ENCODE measurements at places on chromosomes 1 and 21.

- DNase-seq = no peak
These were observed 413.4 kb downstream of the CAMTA1 start for GRCh38 chr1:7198664-7199063.

- DNase-seq = no peak
These were observed 153.3 kb downstream of the PTPRU start for GRCh38 chr1:29389533-29390041.

DNA sequence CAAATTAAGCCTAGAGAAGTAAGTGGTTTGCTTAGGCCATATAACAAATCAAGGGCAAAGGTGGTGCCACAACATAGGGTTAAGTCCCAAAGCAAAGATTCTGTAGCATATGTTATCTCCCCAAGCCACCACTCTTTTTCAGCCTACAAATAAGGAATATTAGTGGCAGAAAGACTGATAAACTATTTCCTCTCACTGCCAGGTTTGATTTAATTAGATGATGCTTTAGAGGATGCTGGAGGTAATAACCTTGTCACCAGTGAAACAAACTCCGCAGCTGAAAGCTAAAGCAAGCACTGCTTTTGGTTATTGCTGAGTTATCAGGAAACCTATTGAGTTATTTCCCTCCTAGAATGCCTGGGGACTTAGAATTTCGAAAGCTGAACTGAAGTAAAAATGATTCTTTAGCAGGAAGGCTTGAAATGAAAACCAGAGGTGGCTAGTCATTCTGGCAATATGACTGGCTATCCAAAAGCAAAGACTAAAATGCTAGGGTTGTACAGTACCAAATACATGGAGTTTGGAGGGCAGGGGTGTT lies 145.2 kb downstream of the SYT2 start:
- no peak for DNase-seq

GRCh38 chr1:180893614-180894013 lies 19.1 kb upstream of the KIAA1614 start:
- no peak for DNase-seq

DNA sequence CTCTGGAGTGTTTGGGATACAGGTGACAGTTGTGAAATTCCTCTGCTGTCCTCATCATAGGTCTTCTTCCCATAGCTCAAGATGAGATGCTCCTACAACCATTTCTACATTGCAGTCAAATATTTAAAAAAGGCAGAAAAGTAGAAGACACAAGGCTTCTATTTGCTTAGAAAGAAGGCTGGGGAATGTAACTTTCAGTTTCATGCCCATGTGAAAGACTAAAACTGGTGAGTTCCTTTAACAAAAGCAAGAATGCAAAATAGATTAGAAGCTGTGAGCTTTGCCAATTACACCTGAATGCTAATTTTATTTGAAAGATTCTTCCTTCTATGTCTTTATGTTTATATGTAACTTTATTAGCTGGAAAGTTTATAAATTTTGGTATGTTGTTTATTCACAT lies 1682.7 kb downstream of the BRINP3 start:
- DNase-seq = no peak

- peak; percentile 50 for DNase-seq
These were observed 379.4 kb upstream of the RUNX1 start for GRCh38 chr21:35428489-35428888.

DNA sequence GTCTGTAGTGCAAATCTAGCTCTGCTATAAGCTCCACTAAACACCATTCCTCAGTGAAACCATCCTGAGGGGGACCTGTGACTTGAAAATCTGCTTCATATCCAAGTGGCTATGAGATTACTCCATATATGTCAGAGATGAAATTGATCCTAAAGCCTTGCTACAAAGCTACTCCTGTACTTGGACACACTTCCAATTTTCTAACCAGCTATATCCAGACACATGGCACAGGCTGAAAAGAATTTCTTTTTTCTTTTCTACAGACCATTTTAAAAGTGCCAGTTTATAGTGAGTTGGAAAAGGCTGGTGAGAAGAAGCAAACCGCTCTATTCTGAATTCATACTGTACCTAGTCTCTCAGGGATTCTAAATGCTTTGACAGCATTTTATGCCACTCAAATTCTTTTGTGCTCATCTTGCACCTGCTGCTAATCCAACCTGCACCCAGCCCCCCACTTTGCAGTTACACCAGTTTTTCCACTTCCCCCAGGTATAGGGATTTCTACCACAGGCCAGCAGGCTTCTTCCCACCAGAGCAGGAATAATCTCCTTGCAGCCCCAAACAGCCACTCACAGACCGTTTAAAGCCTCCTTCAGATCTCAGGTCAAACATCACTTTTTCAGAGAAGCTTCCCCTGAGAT lies 112.5 kb downstream of the RERE start:
- no peak for DNase-seq

GRCh38 chr21:37829447-37829846 lies 86.8 kb downstream of the KCNJ6 start:
- peak; percentile 63 for DNase-seq

DNA sequence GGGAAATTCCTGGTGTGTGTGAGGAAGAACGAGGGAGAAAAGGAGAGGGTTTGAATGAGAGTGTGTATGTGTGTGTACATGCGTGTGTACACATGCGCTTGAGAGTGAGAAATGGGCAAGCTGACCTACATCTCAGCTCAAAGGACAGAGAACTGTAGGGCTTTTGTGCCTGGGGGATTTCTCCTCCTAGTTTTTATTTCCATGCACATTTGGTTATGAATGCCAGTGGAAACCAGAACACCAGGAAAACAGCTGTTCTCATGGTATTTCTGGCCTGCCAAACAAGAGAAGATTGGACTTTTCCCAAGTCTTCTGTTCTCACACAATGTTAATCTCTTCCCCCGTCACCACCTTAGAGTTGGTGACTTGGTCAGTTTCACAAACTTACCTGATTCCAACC lies 45.2 kb downstream of the SLC44A3 start:
- peak; percentile 77 for DNase-seq

DNA sequence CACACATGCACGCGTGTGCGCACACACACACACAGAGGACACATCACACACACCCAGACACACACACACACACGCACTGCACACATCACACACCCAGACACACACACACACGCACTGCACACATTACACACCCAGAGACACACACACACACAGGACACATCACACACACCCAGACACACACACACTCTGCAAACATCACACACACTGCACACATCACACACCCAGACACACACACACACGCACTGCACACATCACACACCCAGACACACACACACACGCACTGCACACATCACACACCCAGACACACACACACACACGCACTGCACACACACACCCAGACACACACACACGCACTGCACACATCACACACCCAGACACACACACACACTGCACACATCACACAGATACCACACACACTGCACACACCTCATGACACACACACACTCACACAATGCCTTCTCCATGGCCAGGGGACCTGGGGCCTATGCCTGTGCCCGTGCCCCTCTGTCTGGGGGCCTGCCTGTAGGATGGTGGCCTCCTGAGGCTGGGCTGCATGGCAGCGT lies 24.4 kb downstream of the CRYAA start:
- DNase-seq = no peak

- no peak for DNase-seq
These were observed 35.0 kb downstream of the APP start for GRCh38 chr21:26135520-26135919.

DNA sequence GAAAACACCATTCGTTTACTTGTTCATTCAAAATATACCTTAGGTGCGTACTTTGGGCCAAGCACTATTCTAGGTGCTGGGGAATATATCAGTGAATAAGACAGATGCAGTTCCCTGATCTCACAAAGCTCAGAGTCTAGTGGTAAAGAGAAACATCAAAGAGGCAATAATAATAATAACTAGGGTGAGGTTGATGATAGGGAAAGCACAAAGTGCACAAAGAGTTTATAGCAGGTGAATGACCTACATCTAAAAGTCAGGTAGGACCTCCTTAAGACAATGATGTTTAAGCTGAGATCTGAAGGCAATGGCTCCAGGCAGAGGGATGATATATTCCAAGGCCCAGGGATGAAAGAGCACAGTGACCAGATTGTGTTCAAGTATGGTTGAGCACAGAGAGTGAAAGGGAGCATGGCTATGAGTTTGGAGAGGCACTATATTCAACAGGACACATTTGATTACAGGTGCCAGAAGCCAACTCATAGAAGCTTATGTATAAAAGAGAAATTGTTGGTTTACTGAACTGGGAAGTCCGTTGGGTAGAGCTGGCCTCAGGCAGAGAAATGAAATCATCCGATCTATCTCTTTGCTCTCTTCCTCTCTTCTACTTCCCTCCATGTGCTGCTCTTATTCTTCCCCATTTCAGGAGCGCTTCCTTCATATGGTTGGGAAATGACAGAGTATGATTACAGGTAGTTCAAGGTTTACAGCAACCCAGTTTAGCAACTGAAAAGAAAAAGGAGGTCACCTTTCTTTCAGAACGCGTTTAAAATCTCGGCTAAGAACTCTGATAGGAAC lies 23.0 kb upstream of the CCT8 start:
- no peak for DNase-seq

- DNase-seq = peak; percentile 29
These were observed 859 bp upstream of the LRRC8B start for GRCh38 chr1:89523572-89524368.

GRCh38 chr1:163240705-163241104 lies 38.0 kb upstream of the RGS5 start:
- DNase-seq = no peak

- DNase-seq = no peak
These were observed 156.9 kb upstream of the DPYD start for GRCh38 chr1:98077691-98078090.

DNA sequence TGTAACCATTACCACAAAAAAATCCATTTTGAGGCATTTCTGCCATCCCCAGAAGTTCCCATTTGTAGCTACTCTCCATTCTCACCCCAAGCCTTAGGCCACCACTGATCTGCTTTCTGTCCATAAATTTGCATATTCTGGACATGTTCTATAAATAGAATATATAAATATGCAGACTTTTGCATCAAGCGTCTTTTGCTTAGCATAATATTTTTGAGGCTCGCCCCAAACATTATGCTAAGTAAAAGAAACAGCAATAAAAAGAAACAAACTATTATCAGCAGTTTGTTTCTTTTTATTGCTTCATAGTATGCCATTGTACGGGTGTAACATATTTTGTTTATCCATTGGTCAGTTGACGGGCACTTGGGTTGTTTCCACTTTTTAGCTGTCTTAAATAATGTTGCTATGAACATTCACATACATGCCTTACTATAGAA lies 7.9 kb downstream of the TFAP2E start:
- no peak for DNase-seq

DNA sequence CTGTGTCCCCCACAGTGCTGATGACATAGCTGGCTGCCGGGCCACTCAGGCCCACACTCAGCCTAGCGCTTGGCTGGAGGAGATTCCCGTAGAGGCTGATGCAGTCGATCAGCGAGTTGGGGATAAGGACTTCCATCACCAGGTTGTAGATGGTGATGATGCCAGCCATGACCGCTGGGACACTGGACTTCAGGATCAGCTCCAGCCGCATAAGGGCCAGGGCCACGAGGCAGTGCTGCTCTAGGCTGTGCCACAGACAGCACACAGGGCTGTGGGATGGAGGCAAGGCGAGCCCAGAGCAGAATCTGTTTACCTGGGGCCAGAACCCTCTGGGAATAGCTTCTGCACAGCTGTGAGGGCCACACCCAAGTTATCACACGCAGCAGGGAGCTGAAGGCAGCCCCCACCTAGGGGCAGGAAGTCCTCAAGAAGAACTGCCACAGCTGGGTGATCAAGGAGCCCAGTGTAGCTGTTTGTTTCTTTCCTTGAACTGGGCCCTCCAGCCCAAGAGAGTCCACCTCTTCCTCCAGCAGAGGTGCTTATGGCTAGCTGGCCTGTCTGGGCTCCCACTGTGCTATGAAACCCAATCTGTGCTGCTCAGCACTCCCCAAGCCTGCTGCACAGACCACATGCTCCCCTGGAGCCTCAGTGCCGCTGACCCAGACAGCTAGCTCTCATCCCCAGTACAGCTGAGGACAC lies 6.2 kb downstream of the SLC2A1 start:
- DNase-seq = peak; percentile 83

GRCh38 chr1:73765551-73766233 lies 432.3 kb downstream of the LRRIQ3 start:
- DNase-seq = no peak

GRCh38 chr1:232894436-232894835 lies 56.0 kb upstream of the NTPCR start:
- no peak for DNase-seq

GRCh38 chr1:168234846-168235547 lies 9.2 kb downstream of the SFT2D2 start:
- DNase-seq = peak; percentile 24

GRCh38 chr1:8421721-8422120 lies 103.8 kb downstream of the SLC45A1 start:
- DNase-seq = peak; percentile 13

- no peak for DNase-seq
These were observed 190.6 kb downstream of the KIF26B start for GRCh38 chr1:245345191-245345884.

- no peak for DNase-seq
These were observed 5.5 kb downstream of the MTR start for GRCh38 chr1:236800623-236801022.

DNA sequence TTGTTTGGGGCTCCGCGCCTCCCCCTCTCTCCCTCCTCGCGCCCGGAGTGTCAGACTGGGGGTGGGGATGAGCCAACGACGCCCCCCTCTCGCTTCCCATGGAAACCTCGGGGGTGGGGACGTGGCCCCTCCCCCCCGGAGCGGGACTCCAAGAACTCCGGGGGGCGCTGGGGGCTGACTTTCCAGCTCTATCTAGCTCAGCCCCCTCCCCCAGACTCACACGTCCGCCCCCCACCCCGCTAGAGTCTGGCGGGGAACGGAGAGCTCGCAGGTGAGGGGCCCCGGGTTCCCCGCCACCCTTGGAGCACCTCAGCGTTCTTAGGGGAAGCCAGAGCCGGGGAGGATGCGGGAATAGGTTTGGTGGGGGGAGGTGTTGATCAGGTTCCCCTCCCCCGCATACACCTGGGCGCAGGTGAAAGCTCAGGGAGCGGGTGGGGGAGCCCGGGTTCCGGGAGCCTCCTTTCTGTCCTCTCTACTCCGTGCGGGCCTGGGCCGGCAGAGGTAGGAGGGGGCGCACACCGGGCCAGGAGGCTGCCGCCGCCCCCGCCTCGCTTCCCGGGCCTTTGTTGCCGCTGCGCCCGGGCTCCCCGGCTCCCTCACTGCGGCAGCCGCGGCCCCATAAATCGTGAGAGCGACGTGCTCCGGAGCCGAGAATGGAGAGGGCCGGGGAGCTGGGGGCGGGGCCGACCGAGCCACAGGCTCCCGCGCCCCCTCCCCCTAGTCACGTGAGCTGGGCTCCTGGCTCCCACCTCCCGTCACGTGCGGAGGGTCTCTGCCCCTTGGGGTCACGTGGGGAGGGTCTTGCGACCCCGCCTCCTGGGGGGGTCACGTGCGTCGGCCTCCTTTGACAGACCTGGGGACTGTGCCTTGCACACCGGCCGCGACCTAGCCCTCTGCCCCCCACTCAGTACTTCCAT lies 1.9 kb downstream of the EFNA3 start:
- no peak for DNase-seq

DNA sequence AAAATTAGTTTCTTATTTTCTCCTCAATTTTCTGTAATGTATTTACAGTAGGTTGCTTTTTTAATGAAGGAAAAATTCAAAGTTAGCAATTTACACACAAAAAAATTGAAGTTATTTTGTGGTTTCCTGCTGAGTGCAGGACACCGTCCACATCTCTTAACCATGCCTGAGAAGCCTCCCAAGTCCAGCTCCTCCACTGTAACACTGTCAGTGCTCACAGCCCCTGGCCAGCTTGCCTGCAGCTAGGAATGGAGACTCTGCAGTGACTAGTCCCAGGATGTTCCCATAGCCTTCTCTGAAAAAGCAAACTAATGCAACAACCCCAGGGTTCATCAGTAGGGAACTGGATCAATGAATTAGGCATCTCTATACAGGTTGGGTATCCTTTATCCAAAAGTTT lies 3.5 kb downstream of the A3GALT2 start:
- DNase-seq = no peak

All from astrocyte of the spinal cord (primary cell).